ENCODE measurements at places on chromosomes 11 and 22.

GRCh38 chr11:77560605-77561004, 29.1 kb upstream of the AQP11 start:
- DNase-seq, result peak; percentile 43

DNA sequence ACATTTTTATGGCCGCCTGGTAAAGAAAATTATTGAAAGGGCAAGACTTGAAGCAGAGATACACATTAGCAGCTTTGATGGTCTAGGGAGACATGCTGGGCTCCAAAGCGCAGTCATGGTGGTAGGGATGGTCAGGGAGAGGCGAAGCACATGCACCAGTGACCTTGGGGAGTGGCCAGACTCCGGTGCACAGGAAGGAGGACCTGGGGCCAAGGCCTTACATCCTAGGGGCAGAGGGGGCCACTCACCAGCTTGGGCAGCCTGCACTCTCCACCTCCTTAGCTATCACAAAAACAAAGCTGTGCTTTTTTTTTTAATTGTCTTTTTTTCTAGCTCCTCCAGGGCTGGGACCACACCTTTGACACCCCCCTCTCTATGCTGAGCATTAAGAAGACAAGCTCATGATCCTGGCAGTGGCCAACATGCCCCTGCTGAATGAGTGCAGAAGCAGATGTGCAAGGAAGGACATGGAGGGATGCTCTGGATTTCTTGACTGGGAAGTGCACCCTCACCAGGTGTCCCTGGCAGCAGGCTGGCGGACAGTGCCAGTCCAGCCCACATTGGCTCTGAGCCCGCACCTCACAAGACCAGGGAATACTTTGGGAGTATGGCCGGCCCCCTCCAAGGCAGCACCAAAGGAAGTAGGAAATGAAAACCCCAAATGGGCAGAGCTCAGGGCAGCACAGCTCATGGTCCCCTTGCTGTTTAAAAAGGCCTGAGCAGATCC, 619.9 kb downstream of the TBC1D22A start:
- no peak for DNase-seq

DNA sequence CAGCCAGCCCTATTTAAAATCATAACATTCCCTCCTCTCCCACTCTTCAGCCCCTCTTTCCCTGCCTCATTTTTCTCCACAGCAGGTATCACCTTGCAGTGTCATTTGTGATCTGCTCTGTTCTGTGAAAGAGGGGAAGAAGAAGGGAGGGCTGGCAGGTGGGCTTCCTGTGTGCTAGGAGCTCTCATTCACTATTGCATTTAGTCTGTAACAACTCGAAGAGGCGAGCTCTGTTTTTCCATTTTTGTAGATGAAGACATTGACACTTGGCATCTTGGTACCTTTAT, 52.1 kb upstream of the CRYBB3 start:
- no peak for DNase-seq

DNA sequence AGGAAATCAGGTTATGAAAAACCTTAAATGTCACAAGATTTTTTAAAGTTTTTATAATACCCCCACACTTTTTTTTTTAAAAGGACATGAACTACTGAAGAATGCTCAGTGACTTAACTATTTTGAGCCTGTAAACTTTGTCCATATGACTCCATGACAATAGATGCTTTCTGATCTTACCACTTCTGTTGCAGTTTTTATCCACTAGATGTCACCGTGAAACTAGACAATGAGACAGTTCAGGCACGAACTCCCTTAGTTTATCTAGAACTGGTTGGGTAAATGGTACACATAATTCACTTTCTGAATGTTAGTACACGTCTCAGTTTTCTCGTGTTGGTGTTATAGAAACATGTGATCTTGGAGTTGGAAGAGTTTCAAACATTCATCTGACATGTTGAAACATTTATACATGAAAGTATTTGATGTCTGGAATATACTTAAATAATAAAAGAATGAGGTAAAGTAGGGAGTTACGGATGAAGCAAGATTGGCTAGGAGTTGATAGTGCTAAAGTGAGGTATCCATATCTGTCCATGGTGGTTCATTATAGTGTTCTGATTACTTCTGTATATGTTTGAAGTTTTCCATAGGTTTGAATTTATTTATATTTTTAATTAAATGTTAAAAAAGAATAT, 8.1 kb downstream of the CCDC15 start:
- peak; percentile 83 for DNase-seq

GRCh38 chr22:44671742-44672141, 30.3 kb upstream of the PRR5 start:
- DNase-seq, result peak; percentile 62

DNA sequence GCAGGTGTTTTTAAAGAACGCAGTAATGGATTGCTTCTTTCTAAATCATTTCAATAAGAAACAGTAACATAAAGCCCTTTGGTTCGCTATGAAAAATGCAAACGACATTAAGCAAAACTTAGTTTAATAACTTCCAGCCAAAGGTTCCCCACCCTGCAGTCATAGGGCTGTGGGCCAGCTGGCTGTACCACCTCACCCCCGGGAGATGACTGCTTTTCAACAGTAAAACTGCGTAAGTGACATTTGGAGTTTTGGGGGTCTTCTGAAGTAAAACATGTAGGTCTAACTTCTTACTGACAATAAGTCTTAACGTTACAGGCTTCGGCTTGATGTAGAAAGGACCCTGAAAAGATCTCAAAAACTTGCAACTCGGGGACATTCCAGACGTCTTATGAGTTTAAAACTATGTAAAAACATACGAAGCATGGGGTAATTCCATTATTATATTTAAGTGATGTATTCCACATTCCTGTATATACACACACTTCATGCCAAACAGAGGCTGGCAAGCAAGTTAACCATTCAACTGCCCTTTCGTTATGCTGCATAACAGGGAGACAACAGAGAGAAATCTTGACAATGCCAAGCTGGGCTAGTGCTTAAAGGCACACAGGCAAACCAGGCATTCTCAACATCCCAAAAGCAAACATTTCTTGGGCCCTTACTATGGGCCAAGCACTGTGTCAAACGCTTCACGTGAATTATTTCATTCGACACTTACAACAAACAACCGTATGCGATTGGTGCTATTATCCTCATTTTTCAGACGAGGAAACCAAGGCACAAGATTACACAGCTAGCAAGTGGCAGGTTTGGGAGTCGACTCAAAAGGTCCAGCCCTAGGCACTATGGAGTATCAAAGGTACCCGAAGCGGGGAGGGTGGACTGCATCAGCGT, 1.2 kb downstream of the MRTFA start:
- DNase-seq, result peak; percentile 64

- DNase-seq, result no peak
These were observed 8.3 kb downstream of the SREBF2 start for GRCh38 chr22:41841085-41841712.

DNA sequence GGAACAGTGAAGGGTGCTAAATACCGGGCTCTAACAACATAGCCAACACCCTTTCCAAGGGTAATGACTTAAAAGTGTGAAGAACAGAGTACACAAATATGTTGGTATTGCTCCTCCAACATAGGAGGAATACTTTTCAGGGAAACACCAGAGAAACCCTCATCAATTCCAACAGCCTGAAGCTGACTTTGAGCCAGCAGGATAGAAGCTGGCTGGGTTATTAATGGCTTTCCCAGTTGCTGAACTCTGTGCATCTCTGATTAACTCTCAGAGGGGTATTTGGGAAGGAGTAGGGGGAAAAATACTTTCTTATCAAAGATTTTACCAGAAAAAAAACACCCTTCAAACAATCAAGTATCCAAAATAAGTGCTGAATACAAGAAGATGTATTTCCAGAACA, 95.6 kb downstream of the AMBRA1 start:
- DNase-seq, result no peak

- no peak for DNase-seq
These were observed 4.2 kb upstream of the HINFP start for GRCh38 chr11:119117004-119117706.

DNA sequence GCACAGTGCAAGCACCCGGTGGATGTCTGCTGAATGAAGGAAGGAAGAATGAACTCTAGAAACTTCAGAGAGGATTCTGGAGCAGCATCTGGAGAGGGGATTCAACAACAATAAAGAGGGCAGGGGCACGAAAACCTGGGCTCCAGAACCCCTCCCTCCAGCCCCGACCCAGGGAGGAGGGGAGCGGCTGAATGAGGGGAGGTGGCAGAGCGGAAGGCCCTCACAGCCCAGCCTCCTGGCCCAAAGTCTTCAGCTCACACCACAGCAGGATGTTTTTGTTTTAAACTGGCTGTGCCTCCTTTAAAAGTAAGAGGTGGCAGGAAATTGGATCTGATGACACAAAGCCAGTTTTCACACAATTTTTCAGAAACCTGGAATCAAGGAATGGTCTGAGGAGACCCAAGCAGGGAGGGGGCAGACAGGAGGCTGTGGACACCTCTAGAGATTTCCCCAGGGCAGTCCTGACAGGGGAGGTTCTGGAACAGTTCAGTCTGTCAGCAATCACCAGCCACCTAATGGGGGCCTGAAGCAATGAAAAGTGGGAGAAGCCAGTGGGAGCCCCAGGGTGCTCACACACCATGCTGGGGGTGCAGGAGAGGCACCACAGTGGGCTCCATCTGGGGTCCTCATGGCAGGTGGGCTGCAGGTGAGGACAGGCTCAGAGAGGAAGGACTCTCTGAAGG, 44.4 kb upstream of the TCF20 start:
- DNase-seq, result no peak

DNA sequence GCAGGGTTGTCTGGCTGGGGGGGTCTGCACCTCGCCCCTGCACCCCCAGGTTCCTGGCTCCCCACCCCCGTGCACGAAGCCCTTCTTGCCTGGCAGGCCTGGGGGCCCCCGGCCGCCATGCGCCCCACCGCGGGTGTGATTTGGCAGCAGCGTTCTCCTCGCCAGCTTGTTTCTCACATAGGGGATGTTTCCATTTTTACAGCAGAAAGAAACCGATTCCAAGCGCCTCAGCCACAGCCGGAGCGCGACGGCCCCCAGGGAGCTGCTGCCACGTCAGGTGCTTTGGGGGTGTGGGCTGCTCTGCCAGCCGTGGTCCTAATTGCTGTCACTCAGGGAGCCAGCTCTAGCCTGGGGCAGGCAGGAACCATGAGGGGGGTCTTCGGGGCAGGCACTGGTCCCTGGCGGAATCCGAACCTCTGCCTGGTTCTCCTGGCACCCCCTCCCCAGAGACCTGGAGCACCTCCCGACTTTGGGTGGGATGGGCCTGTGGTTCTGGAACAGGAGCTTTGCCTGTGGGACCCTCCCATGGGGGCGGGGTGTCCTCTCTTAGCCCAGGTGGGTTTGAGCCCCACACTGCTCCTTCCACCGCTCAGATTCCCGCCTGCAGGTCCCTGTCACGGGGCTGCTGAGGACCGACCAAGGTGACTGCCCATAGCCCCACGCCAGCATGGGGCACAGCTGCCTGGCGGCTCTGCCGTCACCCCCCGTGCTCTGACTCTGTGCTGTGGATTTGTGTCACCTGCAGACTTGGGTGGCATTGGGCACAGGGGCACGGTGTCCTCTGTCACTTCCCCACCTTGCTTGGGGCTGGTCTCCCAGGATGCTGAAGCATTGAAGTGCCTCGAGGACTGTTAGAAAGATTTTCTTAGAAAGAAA, 54.0 kb downstream of the RTN4R start:
- DNase-seq, result no peak

GRCh38 chr11:125075242-125075625, 12.1 kb downstream of the SLC37A2 start:
- DNase-seq, result no peak

DNA sequence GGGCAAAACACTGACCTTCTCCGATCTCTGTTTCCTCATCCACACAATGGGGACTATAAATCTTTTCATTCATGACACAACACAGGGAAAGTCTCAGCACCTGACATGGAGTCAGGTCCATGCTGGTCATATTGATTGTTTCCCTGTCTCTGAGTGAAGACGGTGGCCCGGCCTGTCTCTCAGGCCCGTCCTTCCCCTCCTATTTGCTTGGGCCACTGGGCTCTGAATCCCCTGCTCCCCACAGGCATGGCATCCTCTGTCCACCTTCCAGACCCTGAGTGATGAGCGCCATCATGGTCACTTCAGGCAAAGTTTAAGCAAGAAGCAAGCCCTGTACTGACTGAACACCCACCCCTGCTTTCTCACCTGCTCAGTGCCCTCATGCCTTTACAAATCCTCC, 113.3 kb upstream of the ALX4 start:
- DNase-seq, result no peak

GRCh38 chr11:83816572-83817187, 530.5 kb upstream of the CCDC90B start:
- peak; percentile 68 for DNase-seq

DNA sequence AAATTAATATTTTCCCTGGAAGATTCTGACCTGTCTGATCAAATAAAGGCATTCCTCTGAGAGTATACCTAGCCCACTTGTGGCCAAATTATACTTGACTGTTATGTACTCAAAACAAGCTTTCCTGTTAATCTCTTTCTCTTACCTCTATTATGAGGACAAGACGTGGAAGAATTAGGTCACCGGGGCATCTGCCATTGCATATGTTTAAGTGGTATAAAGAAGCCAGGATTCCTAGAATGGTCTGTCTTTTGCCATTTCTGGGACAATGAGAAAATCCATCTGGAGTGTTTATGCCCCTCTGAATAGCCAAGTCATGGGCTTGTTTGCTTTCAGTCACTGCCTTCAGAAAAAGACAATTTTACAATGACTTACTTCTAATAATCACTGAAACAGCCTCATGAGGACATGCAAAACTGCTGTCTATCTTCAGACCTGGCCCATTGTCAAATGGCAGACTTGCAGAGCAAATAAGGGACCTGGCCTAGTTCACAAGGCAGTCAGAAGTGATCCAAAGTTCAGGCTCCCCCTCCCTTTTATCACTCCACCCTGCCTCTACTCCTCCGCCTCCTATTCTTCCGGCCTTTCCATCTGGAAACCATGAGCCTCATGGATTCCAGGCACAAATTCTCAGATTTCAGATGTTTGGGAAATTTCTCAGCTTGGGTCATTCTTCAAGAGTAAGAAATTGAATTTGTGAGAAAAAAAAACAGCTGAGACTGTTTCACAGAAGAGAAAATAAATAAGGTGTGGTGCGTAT, 128.1 kb upstream of the LDLRAD3 start:
- DNase-seq, result peak; percentile 23

GRCh38 chr11:10955616-10956015, 97.8 kb upstream of the ZBED5 start:
- no peak for DNase-seq

DNA sequence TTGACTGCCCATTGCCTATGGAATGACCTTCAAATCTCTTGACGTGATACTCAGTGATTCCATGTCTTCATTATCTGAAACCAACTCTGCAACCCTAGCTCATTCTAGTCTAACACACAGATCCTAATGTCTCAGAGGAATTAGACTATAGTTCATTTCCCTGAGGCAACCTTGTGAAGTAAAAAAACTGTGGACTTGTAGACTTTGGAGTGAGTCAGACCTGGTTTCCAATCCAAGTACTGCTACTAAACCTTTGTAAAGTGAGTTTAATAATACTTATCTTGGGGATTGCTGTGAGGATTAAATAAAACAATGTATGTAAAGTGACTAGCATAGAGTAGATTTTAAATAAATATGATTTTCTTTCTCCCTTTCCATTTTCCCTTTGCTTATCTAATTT, 226.1 kb downstream of the BLID start:
- DNase-seq, result peak; percentile 89

DNA sequence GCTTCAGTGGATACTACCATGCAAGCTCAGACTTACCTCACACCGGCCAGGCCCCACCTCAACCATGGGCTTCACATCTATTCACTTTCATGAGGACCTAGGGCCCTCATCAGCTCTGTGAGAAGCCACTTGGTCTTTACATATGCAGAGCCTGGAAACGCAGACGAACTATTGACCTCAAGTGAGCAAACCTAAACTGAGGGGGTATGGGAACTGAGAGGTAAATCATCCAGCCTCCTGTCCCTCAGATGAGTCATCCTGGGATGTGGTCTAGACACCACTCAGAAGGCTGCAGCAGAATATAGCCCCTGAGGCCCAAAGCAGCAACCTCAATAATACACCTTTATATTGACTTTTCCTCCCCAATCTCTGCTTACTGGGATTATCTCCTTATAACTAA, 578.0 kb downstream of the INSC start:
- no peak for DNase-seq

Measured in GM23248 (cell line).